NCI-H2081 treated with DMSO at 0.1 percent for 48 hours (cell line): ENCODE measurements at places on chromosomes 6 and 20.

- no peak for DNase-seq
Measured at GRCh38 chr6:161557333-161558107, 283.7 kb upstream of the AGPAT4 start.

DNA sequence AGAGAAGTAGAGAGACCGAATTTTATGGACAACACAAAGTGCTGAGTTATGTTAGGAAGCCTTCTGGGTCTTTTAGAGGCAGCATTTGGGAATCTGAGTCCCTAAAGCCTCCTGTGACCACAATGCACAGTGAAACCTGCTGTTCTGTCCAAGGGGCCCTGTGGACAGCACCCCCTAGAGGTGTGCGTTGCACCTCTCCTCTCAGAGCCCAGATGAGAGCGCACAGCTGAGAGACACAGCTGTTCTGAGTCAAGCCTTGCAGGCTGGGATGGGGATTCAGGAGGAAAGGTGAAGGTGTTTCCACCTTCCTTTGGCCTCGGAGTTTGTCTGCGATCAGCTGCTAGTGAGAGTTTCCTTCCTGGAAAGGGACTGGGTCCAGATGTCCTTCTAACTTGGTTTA, 13.0 kb downstream of the PCK1 start:
- DNase-seq, result no peak

GRCh38 chr6:26216359-26216885, 129.2 kb downstream of the HFE start:
- peak; percentile 79 for DNase-seq

- no peak for DNase-seq
Measured at GRCh38 chr6:148261470-148261869, 81.2 kb upstream of the SASH1 start.

GRCh38 chr6:53529324-53530036, 15.4 kb downstream of the GCLC start:
- DNase-seq, result no peak

DNA sequence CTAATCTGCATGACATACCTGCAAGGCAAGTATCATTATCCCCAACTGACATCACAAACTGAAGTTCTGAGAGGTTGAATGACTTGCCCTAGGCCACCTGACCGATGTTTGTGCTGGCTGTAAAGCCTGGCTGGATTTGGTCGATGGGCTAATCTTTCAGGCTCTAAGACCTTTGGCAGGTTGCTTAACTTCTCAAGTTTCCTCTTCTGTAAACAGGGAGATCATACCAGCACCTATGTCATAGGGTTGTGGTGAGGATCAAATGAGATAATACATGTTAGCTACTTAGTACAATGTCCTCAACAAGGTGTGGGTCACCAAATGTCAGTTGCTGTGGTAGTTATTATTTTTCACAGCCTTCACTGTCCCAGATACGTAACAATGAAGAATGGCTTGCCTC, 14.2 kb downstream of the ANKRD66 start:
- no peak for DNase-seq

DNA sequence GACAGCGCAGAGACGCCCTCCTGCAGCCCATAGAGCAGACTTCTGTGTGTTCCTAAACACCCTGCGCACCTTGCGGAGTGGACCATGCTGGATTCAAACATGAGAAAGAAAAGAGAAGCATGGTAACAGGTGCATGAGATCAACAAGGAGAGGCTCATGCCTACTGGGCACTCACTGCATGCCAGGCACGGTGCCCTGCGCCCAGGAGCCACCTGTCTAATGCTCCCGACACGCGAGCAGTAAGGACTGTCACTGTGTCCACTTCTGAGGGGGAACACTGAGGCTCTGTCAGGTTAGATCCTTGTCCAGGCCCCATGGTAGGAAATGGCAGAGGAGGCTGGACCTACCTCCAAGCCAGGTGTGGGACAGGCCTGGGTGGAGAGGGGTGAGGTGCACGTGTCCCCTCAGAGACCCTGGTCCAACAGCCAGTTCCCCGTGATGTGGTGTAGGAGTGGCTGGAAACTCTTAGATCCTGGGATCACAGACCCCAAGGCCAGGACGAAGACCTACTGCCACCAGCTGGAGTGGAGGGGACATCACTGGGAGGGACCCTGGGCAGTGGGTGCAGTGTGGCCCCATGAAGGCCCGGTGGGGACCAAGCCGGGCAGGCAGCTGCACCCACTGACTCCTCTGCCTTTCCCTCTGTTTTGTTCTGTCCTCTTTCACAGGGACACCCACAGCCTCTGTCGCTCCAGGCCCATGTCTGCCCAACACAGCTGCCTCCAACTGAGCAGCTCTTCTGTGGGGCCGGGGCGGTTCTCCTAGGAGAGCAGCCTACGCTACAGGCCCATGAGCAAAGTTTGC, 29.5 kb downstream of the ZBP1 start:
- no peak for DNase-seq

- DNase-seq, result no peak
Measured at GRCh38 chr6:49866485-49866943, at the start of gene CRISP1. Gene CRISP1 (minus strand): TSS chr6:49866535. CDS start chr6:49857400, 9,135 bp downstream.

DNA sequence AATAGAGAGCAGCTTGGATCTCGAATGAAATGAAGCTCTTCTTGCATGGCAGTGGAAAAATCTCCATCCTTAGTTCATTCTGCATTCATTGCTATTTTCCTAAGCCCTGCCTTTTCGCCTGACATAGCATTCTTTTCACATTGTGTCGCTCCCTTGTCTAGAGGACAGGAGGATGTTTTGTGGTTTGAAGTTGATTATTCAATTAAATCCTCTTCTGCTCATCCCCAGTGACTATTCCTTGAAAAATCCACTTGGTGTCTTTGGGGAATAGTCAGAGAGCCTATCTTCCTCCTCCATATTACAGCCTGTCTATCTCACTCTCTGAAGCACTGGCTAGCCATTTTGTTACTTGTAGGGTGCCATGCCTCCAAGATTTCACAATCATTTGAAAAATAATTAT, 161.2 kb downstream of the KLHL32 start:
- DNase-seq, result no peak
